ENCODE measurements at places on chromosomes 7 and 10.

- no peak for DNase-seq
Observed at GRCh38 chr7:17498230-17498629, 199.8 kb downstream of the AHR start.

DNA sequence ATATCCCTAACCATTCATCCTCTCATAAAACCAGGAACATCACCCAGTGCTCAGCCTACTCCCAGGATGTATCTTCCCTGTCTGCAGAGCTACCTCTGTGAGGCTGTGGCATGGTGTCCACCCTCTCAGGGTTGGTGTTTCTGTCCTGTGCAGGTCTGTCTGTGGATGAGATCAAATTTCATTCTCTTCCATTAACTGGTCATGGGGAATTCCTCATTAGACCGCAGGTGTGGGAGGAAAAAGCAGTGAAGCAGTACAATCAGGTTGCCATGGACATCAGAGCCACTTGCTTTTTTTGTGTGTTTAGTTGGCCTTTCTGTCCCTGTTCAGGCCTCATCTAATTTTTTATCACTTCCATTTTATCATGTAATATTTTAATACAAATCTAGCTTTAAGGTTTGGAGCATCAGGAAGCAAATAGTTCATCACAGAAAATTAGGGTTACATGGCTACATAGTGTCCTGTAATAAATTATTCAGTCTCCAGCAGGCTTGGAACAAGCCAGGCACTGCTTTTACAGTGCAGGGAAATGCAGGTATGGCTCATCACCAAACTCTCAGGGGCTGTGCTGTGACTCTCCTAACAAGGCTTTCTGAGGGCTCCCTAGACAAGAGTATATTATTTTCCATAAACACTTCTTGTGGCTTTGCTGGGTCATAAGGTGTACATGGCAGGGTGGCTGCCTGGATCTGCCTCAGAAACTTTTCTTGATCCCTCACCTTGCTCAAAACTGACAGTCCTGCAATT lies 594.9 kb upstream of the IGFBP3 start:
- peak; percentile 36 for DNase-seq

DNA sequence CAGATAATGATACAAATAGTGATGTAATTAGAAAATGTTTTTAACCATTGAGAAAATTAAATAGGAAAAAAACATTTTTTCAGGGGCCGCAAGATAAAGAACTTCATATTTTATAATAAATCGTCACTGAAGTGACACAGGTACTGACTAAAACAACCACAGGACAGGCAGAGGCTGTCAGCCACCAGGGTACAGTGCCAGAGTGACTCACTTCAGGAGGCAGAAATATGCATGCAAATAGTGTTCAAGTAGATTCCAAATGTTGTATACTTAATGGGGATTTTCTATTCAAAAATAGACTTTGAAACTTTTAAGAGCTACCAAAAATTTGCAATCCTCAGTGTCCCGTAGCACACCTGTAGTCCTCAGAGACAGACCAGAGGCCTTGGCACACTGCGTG lies 68.6 kb downstream of the FRMPD2 start:
- DNase-seq = no peak

DNA sequence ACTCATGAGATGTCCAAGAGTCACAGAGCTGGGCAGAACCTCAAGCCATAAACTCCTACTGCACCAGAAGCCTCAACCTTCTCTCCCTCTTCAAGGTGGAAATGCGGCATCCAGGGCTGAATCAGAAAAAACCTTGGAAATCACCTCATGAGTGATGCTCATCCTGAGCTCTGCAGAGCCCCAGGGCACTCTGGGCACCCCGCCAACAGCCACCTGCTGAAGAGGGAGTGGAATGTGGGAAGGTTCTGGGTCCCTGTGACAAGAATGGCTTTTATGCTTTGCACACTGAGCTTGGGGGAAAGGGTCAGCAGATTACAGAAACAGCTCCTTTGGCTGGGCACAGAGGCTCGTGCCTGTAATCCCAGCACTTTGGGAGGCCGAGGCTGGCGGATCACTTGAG lies 18.8 kb downstream of the NUDT1 start:
- peak; percentile 77 for DNase-seq

DNA sequence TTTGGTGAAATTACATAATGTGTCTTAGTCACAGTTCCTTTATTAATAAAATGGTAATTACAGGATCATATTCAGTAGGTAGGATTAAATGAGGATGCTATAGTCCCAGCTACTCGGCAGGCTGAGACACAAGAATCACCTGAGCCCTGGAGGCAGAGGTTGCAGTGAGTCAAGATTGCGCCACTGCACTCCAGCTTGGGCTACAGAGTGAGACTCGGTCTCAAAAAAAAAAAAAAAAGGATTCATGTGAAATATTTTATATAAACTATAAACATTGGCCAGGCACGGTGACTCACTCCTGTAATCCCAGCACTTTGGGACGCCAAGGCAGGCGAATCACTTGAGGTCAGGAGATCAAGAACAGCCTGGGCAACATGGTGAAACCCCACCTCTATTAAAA lies 197.9 kb downstream of the IMMP2L start:
- DNase-seq = peak; percentile 15

GRCh38 chr10:11668847-11669610 lies 57.6 kb upstream of the USP6NL start:
- DNase-seq = no peak

GRCh38 chr7:84336303-84336702 lies 141.7 kb upstream of the SEMA3A start:
- DNase-seq = peak; percentile 61

DNA sequence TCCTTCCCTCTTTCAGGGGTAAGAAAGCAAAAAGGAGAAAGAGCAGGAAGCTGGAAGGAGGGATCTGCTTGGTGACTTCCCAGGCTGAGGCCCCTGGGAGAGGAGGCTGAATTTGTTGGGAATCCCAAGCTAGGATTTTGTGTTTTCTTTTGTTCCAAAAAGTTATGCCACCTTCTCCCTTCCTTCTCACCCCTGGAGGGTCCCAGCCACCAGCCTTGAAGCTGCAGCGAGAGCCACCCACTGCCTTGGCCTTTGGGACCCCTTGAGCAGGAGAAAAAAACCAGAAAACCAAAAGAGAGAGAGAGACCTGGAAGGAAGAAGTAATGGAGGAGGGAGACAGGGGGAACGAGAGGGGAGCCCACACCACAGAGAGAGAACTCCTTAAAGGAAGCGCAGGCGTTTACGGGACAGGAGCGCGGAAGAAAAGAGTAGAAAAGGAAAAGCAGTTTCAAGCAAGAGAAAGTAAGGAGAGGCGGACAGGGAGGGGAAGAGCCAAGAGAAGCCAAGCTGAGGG lies 7.2 kb downstream of the VAX1 start:
- no peak for DNase-seq

DNA sequence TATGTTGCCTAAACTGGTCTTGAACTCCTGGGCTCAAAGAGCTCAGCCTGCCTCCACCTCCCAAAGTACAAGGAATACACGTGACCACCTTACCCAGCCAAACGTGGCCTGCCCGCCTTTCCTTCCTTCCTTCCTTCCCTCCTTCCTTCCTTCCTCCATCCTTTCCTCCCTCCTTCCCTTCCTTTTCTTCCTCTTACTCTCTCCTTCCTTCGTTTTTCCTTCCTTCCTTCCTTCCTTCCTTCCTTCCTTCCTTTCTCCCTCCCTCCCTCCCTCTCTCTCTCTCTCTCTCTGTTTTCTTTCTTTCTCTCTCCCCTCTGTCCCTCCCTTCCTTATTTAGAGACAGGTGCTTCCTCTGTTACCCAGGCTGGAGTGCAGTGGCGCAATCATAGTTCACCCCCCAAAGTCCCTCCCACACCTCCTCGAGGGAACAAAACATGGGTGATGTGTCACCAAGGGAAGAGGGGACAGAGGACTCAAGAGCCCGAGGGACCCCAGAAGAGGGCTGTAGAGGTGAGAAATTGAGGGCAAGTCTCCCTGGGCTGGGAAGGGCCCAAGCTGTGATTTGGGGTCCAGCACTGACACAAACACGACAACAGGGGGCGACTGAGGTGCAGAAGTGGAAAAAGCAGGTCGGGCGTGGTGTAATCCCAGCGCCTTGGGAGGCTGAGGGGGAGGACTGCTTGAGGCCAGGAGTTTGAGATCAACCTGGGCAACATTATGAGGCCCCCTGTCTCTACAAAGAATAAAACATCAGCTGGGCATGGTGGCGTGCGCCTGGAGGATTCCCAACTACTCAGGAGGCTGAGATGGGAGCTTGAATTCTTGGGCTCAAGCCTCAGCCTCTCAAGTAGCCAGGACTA lies 28.1 kb downstream of the EPHB4 start:
- peak; percentile 65 for DNase-seq

Measured in RPMI7951 (cell line).